ENCODE measurements at places on chromosomes 5 and 9. TPM values are rescaled to one million over a fixed set of nuclear protein-coding genes. Genes with fewer than 3 reads are reported as not detected.

GRCh38 chr9:91420501-91421127, 3.0 kb downstream of the NFIL3 start:
- DNase-seq = peak; percentile 22

The PRUNE2 gene
- polyA plus RNA-seq = 15.8 TPM

- DNase-seq = no peak
Observed at GRCh38 chr5:98158440-98158839, 615.0 kb upstream of the RGMB start.

DNA sequence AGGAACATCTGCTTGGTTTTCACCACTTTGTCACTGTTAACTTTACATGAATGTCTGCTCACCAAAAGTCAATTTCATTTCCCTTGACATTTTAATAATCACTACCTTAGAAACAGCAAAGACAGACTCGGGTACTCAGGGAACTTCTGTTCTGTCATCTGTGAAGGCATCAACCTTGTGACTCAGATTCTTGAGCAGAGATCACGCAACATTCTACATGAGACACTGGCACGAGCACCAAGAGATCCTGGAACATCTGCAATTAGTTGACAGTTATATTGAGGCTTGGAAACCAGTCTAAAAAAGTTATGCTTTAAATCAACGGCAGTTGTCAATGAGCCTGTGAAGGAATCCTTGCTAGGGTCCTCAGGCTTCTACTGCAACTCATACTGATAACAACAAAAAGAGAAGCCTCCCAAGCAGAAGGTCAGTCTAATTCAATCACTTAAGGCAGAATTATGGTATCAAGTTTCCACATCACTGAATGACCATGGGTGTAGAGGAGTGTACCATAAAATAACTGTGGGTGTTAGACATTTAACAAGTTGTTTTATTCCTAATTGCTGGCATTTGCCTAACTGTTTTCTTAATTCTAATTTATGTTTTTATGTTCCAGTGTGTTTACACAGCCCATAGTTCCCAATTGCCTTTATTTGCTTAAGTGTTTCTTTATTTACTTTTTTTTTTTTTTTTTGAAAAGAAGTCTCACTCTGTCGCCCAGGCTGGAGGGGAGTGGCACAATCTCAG, 3.3 kb upstream of the PBX3 start:
- no peak for DNase-seq

DNA sequence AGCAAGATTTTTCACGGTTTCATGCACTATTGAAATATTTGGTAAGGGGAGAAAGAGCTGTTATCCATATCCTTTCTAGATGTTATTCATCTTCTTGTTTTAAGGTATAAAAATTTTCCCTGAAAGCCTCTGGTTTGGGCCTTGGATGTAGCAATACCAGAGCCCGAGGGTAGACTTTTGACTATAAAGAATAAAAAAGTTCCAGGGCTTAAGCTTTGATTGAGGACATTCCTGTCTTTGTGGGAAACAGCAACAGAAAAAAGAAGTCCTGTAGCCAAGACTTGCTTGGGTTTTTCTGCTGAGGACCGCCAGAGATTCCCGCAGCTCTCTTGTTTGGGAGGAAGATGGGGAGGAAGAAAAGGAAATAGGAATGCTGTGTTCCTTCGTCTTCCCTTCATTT, 440.0 kb upstream of the WWC1 start:
- no peak for DNase-seq

- no peak for DNase-seq
Observed at GRCh38 chr5:176364765-176365350, 429 bp upstream of the ARL10 start.

DNA sequence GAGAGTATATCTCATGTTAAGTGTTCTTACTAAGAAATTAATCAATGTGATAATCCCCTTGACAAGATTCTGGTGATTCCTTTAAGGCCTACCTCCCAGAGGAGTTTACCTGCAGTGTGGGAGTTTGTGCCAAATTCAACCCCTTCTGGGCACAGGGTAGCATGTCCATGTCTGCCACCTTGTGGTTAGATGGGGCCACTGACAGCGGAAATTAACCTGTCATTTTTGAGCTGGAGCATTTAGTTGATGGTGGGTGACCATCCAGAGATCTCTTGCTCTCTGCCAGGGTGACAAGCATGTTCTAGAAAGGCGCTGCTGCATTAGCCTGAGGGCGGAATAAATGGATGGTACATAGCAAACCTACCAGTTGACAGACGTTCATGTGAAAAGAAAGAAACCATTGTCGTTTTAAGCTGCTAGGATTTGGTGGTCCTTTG, 132.2 kb downstream of the FBXO4 start:
- DNase-seq = peak; percentile 51

DNA sequence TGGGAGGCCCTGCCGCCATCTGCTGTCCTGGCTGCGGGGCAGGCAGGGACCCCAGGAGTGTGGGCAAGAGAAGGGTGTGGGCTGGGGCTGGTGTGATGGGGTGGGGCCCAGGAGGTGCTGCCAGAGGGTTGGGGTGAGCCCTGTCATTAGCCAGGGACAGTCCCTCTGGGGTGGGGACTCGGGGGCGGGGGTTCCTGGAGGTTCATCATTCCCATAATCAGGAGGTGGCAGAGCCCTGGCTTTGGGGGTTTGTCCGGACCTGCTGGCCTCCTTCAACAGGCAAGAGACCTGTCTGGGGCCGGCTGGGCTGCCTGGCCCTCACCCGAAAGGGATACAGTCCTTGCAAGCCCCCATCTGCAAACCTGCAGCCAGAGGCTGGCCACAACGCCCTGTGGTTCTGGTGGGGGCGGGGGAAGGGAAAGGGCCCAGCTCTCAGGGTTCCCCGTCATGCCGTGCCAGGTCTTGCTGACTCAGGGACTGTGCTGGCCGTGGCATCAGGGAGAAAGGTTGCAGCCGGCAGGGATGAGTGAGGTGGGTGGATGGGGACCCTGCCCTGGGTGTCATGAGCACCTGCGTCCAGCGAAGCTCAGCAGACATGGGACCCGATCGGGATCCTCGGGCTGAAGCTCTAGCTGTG, 65.2 kb downstream of the MRPL36 start:
- no peak for DNase-seq

DNA sequence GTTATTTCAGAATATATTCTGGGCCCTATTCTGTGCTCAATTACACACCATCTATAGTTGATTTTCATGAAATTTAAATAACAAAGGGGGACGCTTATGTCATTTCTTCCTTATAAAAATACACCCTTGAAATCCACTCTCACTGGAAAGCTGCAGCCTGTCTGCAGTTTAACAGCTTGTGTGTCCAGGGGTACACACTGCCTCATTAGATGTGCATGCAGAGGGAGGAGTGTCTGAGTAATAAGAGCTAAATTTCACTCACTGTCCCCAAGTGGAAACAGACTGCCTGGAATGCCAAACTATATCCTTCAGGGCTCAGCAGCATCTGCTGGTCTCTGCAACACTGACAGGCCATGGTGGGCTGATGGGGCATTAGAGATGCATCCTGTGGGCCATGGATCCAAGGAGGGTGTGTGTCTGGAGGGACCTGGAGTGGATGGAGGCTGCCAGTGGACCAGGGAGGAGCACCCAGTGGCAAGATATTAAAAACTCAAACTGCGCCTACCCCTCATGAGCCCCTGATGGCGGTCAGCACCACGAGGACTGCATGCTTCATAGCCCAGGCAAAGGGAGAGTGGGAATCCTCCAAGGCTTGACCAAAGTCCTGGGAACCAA, 15.8 kb upstream of the TIFAB start:
- DNase-seq = no peak

The CFAP90 gene
- 0.11 TPM for polyA plus RNA-seq

The SHISAL2B gene
- polyA plus RNA-seq = not detected

The PPIC gene
- polyA plus RNA-seq = 36.4 TPM

DNA sequence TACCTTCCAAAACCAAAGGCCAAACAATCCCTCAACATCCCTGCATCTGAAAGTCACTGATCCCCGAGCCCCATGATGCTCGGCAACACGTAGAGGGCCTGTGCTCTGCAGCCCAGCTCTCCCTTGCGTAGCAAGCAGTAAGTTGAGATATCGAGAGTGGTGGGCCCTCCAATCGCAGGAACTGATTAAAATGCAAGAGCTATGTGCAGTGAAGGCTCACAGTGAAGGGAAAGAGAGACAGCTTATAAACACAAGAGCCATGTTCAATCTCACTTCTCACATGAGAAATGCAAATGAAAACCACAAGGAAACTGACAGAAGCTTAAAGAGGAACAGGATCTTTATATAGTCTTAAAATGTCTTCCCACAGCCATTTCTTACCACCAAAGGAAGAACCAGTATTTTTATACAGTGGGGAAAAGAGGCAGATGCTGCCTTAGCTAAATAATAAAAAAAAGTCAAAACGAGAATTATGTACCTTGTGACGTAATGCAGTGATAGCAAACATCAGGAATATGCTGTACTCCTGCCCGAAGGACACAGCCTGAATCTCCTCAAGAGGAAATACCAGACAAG, 24.6 kb downstream of the TTF1 start:
- DNase-seq = no peak

- DNase-seq = no peak
Observed at GRCh38 chr9:91589101-91589553, 165.5 kb upstream of the NFIL3 start.

The PCDHGC3 gene
- polyA plus RNA-seq = 9.2 TPM

DNA sequence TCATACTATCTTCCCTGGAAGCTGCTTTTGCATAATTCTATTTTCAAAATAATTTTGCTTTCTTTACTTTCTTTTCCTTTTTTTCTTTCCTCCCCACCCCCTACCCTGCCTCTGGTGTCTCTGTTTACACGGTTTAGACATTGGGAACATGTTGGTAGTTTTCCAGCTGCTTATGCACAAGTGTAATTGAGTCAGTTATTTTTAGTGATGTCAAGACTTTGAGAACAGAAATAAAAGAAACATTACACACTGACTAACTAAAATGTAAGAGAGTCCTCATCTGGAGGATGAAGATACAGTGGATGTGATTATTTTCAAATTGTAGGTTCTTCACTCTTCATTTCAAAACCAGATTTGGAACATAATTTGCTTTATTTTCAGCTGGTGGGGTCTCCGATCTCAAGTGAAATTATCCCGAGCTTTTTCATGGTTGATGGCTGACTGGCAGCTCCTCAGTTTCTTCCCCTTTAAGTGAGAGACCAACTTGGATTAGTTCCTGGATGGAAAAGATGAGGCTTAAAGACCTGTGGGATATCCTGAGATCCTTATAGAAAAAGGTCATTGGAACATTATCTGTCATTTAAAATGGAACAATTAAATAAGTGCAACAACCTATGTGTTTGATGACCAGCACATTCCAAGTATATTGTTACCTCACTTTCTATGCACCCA, 154.4 kb upstream of the ZNF462 start:
- no peak for DNase-seq

DNA sequence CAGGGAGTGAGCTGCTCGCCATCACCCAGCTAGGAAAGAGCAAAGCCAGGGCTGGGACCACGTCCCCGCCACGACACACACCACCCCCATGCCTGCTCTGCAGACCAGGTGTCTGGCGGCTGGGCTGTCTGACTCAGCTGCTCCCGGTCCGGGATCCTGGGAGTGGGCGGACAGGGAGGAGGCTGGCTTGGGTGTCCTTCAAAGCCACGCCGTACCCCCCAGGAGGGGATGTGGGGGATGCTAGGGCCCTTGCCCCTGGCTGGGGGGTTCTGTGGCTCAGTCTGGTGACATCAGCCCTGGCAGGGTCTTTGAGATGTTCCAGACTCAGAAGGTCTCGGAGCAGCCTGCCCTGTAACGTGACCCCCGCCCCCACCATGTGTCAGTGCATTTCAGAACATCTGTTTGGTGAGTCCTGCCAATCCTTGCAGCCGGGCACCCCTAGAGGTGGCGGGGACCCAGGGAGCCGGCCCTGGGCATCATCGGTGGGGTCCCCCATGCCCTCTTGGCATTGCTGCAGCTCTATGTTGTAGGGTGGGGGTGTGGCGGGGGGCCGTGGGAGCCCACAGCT, 62.3 kb downstream of the HMCN2 start:
- no peak for DNase-seq

DNA sequence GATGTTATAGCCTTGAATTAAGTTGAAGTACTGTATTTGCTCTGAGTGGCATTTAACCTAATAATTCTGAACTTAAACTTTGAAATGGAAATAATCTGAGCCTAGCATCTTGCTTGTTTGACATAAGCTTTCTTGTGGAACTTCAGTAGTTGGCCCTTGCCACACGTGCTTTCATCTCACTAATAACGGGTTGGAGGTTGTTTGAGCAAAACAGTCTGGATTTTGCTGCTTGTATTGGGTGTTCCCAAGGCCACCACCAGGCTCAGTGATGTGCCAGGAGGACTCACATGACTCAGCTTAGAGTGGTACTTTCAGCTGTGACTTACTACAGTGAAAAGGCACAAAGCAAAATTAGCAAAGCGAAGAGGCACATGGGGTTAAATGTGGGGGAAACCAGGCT, 35.7 kb downstream of the SECISBP2 start:
- DNase-seq = no peak

The LIFR gene
- polyA plus RNA-seq = 4.1 TPM

DNA sequence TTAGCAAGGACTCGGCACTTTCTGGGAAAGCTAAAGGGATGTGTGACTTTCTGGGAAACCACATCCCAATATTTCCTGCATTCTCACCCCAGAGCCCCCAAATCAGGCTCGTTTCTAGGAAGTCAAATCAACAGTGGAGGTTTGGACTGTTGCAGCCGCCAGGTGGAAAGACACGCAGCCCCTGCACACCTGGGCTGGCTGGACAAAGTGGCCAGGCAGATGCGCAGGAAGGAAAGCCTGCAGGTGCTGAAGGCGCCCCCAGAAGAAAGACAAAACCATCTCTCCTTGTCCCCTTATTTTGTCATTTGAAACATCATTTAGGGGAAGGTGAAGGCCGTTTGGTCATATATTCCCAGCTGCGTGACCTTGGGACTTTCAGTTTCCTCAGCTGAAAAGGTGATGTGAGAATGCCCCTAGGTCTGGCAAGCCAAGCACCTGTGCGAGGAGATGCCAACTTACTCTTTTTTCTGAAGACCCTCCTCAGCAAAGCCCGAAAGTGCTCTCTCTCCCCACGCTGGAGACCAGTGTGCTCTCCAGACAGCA, 97.9 kb upstream of the CPEB4 start:
- no peak for DNase-seq
